Neuronal stem cell (in vitro differentiated cells): ENCODE measurements at places on chromosomes 2 and 18.
A peak's percentile ranks its signal among the peaks of the same experiment; 100 is the strongest.

DNA sequence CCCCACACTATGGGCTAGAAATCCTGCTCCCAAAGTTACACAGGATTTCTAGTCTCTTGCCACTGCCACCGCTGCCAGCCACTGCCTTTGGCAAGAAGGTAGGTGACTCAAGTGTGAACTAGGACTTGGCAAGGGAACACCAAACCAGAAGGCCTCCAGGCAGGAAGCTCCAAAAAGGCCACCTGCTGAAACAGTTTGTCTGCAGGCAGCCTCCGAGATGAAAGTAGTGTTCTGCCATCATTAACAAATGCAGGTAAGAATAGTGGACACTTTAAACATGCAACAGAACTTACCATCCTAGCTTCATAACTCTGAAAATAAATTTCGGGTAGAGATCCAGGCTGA, 3.9 kb downstream of the ANKRD44 start:
- DNase-seq, result no peak

DNA sequence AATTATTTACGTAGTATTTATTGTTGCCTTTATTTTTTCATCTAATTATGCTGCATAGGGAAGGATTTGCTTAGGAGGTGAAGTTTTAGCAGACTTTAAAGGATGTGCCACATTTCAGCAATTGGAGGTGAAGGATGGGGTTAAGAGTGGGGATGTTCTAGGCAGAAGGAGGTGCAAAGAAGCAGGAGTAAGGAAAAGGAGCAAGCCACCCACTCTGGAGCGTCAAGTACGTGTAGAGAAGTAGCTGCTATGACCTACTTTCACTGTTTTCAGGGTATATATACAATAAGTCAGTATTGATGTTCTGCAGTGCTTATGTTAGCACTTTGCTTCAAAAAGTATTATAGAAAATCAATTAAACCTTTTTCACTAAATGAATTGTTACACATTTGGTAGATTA, 34.4 kb downstream of the ITGAV start:
- no peak for DNase-seq

DNA sequence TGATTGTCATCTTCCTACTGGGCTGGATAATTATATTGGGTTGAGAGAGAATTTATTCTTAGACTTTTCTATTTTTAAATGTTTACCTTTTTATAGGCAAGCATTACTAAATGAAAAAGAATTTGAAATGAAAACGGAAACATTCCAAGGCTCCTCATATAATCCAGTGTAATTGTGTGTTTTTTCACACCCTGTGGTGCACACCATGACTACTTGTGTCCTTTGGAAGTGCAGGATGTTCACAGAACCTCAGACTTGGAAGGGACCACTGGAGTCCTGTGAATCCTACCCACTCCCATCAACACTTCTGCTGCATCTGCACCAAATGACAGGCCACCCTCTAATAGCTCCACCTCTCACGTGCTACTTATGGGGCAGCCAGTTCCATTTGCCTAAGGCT, 48.0 kb downstream of the NAT8 start:
- no peak for DNase-seq

DNA sequence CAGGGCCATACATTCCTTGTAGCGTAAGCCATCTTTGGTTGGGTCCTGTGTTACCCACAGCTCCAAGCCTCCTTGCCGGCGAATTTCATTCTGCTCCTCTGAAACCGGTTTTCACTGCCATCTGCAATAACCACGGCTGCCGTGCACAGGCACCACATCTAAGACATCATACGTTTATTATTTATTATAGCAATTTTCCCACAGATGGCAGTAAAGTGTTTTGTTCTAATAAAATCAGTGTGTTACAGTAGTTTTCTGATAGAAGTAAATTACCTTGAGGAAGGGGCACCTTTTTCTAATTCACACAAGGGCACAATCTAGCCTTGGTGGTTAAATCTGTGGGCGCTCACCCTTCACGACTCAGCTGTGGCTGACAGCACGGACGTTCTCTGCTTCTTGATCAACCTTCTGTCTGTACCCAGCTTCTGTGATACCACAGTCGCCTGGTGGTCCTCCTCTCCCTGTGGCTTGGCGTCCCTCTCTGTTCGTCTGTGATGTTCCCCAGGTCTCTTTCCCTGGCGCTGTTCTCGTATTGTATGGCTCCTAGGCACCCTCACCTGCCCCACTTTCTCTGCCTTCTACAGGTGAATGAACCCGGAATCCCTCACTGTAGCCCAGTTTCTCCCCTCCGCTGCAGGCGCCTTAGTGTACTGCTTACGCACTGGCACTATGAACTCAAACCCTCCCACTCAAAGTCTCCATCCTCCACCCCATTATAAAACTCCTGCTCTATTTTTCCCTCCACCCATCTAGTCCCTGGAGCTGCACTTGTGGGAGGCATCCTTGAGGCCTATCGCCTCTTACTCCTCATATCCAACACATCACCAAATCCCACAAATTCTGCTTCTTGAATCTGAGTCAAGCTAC, 236.8 kb downstream of the DYSF start:
- DNase-seq, result no peak

GRCh38 chr2:138787053-138787666, 7.0 kb upstream of the NXPH2 start:
- peak; percentile 21 for DNase-seq

- DNase-seq, result no peak
Observed at GRCh38 chr2:192971981-192972380, 777.2 kb upstream of the TMEFF2 start.

DNA sequence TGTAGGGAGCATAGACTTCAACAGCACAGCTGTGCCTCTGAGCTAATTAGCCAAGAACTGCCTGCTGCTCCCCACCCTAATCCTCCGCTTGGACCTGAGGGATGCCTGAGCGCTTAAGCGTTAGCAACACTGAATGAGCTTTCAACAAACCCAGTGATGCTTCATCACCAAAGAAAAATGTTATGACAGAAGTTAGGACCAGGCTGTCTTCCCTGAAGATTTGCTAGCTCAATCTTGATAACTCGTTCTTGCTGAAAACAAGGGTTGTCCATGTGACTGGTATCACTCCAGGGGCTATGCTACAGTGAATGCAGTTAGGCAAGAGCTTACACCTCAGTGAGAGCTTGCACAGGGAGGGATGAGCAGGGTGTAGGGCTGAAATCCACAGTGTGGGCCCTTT, 190.7 kb upstream of the SIX2 start:
- DNase-seq, result no peak
